Natural killer cell (primary cell): ENCODE measurements at places on chromosomes 6 and 20. TPM values are rescaled to one million over a fixed set of nuclear protein-coding genes. Genes with fewer than 3 reads are reported as not detected.

Gene TRIM15
- total RNA-seq = not detected

Gene INSM1
- total RNA-seq = not detected

Gene RIMS1
- not detected for total RNA-seq

Gene ZNF334
- total RNA-seq = 0.43 TPM

DNA sequence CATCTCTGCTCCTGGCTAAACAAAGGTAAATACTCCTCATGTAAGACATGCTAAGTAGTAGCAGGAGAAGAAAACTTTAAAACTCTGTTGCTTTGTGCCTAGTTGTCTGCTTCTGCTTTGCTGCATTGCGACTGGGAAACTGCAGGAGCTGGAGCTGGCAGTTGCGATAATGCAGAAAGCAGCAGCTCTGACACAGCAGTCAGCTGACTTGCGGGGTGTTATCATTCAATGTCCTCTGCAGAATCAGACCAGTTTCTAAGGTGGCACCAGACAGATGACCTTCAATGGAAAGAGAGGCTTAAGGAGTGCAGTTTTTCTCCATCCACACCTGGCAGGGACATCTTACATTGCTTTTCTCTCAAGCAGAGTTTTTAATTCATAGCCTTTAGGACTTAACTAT lies 69.9 kb upstream of the SOX4 start:
- no peak overlapping the region for H3K4me3 ChIP-seq
- no peaks in the 10 kb centered on the region for H3K36me3 ChIP-seq
- no peak overlapping the region for H3K27ac ChIP-seq
- H3K4me1 ChIP-seq = no peaks in the 10 kb centered on the region
- DNase-seq = no peak

Gene FRMD1
- total RNA-seq = not detected

Gene GMNN
- total RNA-seq = 17.8 TPM

Gene LHFPL5
- not detected for total RNA-seq

DNA sequence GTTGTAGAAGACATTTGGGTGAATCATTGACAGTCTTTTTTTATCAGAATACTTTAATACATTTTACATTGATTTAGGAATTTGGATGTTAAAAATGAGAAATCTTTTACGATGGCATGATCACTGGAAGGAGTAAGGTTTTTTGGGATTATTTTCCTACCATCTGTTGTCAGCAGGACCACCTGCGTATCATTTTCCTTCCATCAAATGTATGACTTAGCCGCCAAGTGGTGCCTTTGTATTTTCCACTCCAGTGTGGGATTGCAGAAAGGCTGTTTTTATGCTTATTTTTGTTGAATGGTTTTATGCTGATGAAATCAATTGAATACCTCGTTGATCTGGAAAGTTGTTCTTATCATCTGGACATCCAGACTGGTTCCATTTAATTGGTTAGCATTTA lies 35.8 kb downstream of the AKAP12 start:
- DNase-seq = no peak
- H3K36me3 ChIP-seq = no peaks in the 10 kb centered on the region
- no peak overlapping the region for H3K4me3 ChIP-seq

DNA sequence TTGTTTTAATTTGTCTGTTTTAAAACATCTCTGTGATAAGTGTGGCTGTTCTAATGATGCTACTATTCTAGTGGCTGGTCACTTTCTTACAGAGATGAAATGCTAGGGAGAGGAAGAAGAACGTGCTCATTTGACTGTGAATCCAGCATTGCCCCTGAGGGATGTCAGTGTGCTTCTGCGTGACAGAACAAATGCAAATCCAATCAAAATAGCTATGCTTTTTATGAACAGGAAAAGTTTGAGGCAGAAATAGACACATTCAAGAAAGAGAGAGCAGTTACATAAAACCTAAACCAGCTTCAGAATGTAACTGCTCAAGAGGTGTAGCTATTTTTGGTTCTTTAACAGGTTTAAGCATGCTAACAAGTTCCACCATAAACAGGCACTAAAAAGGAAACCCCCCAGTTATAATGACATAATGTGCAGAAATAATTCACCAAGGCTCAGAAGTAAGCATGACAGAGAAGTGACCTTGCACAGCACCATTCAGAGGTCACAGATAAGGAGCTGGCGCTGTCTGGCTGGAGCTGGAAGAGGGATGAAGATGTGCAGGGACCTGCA lies 385.3 kb downstream of the EPM2A start:
- DNase-seq = no peak
- H3K36me3 ChIP-seq = no peaks in the 10 kb centered on the region

Gene MUCL3
- not detected for total RNA-seq

Gene HLA-G
- 1.6 TPM for total RNA-seq

- no peak overlapping the region for H3K27ac ChIP-seq
- peaks cover 9% of the 10 kb centered on the region for H3K4me1 ChIP-seq
- no peak overlapping the region for H3K4me3 ChIP-seq
- no peak for DNase-seq
Measured at GRCh38 chr20:50913690-50914375, 17.4 kb downstream of the ADNP start.

GRCh38 chr6:150177952-150178520 lies 35.2 kb downstream of the PPP1R14C start:
- H3K4me3 ChIP-seq = no peak overlapping the region
- H3K4me1 ChIP-seq = peaks cover 3% of the 10 kb centered on the region
- H3K27ac ChIP-seq = no peak overlapping the region
- no peak for DNase-seq
- no peaks in the 10 kb centered on the region for H3K36me3 ChIP-seq
- no peaks in the 10 kb centered on the region for H3K27me3 ChIP-seq

DNA sequence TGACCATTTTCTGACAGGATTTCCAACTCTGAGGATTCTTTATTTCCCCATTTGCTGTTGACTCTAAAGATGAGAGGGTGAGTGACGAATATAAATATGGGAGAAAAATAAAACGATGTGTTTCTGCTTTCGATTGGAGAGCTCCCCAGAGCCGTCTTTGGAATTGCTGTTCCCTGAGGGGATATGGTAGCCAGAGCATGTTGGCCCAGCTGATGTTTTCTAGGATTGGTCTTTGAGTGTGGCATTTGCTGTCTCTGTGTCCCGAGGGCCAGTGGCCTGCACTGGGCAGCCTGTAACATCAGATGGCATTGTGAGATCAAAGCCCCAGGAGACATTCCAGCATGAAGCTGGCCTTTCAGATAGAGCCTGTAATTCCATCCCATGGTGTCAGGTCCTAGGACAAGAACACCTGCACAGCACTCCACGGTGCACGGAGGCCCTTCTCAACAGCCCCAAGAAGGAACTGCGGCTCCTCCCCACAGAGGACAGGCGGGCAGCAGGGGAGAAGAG lies 26.7 kb downstream of the PKIG start:
- H3K27me3 ChIP-seq = no peaks in the 10 kb centered on the region
- DNase-seq = no peak
- peaks cover 3% of the 10 kb centered on the region for H3K36me3 ChIP-seq
- H3K4me3 ChIP-seq = no peak overlapping the region
- H3K4me1 ChIP-seq = peaks cover 26% of the 10 kb centered on the region

GRCh38 chr6:36856277-36856676 lies 17.0 kb upstream of the CPNE5 start:
- H3K4me3 ChIP-seq = no peak overlapping the region
- H3K27ac ChIP-seq = no peak overlapping the region
- H3K27me3 ChIP-seq = no peaks in the 10 kb centered on the region
- H3K36me3 ChIP-seq = peaks cover 31% of the 10 kb centered on the region
- no peaks in the 10 kb centered on the region for H3K4me1 ChIP-seq
- DNase-seq = no peak
